T-cell (primary cell): ENCODE measurements at places on chromosomes 5 and 9. TPM values are rescaled to one million over a fixed set of nuclear protein-coding genes. Genes with fewer than 3 reads are reported as not detected.

- no peak for DNase-seq
- no peak overlapping the region for H3K27ac ChIP-seq
- no peaks in the 10 kb centered on the region for H3K36me3 ChIP-seq
- no peaks in the 10 kb centered on the region for H3K27me3 ChIP-seq
- H3K4me1 ChIP-seq, result no peaks in the 10 kb centered on the region
These were observed 90.7 kb upstream of the ADRA1B start for GRCh38 chr5:159825551-159826051.

DNA sequence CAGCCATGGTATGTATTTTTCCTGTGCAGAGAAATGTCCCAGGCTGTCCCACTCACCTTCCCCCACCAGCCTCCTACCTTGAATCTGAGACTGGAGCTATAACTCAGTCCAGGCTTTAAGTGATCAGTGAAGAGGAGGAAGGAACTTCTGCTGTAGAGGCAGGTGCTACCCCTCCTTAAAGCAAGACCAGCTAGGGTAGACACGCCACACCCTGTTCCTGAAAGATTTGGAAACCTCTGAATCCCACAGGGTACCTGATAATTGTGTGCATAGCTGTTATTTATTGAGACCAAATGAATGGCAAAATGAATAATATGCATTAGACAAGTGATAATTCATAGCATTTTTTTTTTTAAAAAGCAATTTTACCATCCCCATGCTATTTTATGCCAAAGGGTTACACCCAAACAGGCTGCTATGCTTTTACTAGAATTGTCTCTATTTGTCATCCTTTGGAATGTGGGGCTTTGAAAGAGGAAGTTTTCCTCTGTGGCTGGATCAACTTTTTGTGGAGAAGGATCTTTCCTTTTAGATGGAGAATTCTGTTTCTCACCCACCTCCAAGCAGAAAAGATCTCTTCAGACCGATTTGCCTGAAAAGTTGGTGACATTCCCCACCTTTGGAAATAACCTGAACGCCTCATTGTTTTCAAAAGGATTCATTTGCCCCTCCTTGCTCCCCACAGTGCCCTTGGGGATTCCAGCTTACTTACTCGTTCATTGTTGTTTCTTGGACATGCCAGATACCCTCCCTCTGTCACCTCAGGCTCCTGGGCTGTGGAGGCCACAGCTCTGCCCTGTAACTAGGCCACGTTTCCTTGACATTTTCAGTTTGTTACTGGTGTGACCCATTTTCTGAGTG is 248.7 kb downstream of the NR3C1 start:
- H3K4me3 ChIP-seq, result no peak overlapping the region
- peaks cover 5% of the 10 kb centered on the region for H3K36me3 ChIP-seq
- H3K27me3 ChIP-seq, result no peaks in the 10 kb centered on the region
- DNase-seq, result no peak
- H3K27ac ChIP-seq, result no peak overlapping the region

GARIN3 gene
- total RNA-seq, result not detected

DNA sequence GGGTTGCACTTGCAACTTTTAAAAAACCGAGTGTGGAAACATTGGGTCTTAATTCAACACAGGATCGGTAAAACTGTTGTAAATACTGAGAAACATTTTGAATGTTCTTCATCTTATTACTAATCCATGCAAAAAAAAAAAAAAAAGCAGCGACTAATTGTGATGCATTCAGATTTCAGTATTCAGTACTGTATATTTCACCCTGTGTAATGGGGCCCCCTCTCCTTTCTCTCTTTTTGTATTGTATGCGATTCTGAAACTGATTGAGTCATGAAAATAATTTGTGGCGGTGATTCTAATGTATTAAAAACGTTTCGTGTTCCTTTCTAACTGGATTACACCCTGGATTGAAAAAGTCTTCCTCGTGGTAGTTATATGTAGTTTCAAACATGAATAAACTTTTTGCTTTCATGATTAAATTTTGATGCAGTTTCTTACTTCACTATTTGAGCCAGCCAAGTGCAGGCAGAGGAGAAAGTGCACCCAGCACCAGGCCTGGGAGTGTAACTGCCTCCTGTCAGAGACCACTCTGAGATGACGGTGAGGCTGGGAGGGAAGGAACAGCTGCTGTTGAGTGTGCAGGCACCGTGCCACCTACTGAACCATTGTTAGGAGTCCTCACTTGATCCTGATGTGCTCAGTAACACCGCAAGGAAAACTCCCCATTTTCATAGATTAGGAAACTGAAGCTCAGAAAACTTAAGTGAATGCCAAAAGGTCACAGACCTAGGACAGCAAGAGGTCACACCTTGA is 220.0 kb downstream of the PBX3 start:
- no peaks in the 10 kb centered on the region for H3K4me1 ChIP-seq
- no peaks in the 10 kb centered on the region for H3K27me3 ChIP-seq
- no peak for DNase-seq
- H3K27ac ChIP-seq, result no peak overlapping the region

- no peaks in the 10 kb centered on the region for H3K27me3 ChIP-seq
- no peak overlapping the region for H3K27ac ChIP-seq
- H3K36me3 ChIP-seq, result no peaks in the 10 kb centered on the region
- H3K4me3 ChIP-seq, result no peak overlapping the region
These were observed 94.2 kb upstream of the MTAP start for GRCh38 chr9:21708260-21708711.

ADCY2 gene
- 0.23 TPM for total RNA-seq

SOHLH1 gene
- not detected for total RNA-seq

TYRP1 gene
- total RNA-seq, result not detected

F2RL1 gene
- 7.4 TPM for total RNA-seq

DNA sequence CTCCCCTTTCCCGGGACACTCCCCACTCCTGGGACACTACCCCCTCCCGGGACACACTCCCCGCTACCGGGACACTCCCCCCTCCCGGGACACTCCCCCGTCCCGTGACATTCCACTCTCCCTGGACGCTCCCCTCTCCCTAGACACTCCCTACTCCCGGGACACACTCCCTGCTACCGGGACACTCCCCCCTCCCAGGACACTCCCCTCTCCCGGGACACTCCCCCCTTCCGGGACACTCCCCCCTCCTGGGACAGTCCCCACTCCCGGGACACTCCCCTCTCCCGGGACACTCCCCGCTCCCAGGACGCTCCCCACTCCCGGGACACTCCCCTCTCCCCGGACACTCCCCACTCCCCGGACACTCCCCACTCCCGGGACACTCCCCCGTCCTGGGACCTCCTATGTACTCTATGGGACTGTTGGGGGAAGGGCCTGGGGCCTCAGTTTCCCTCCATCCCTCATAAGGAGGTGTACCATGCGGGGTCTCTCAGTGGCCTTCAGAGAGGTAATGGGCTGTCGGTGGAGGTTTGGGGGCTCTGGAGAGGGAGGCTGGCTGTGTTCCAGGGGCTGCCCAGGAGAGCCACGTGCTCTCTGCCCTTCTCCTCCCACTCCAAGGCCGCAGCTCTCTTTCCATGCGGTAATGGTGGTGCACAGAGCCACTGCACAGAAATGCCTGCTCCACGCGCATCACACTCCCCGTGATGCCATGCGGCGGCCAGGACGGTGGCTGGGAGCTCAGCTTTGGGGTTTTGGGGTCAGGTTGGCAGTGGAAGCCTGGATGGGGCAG is 96.2 kb downstream of the RXRA start:
- H3K4me1 ChIP-seq, result no peaks in the 10 kb centered on the region
- no peak overlapping the region for H3K27ac ChIP-seq
- DNase-seq, result no peak
- no peaks in the 10 kb centered on the region for H3K27me3 ChIP-seq
- peaks cover 8% of the 10 kb centered on the region for H3K36me3 ChIP-seq
- no peak overlapping the region for H3K4me3 ChIP-seq

GRCh38 chr9:18947892-18948339 is 85.1 kb downstream of the SAXO1 start:
- DNase-seq, result no peak
- H3K4me3 ChIP-seq, result no peak overlapping the region
- no peak overlapping the region for H3K27ac ChIP-seq
- H3K4me1 ChIP-seq, result no peaks in the 10 kb centered on the region
- no peaks in the 10 kb centered on the region for H3K27me3 ChIP-seq

SMC2 gene
- total RNA-seq, result 9.1 TPM

DNA sequence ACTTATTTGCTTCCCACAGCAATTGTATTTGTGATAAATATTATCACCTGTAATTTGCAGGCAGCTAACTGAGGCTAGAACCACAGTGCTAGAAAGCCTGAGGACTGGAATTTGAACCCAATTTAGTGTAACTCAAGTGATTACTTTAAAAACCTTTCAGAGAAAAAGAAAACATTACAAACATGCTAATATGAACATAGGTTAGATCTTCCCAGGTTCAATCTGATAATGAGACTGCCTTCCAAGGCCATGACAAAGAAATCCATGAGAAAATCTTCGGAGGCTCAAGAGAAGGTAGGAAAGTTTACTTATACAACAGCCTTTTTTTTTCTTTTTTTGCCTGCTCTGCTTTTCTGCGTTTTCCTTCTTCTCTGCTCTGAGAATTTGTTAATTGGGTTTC is 620.6 kb upstream of the CCNG1 start:
- H3K4me3 ChIP-seq, result no peak overlapping the region
- H3K36me3 ChIP-seq, result no peaks in the 10 kb centered on the region
- no peaks in the 10 kb centered on the region for H3K4me1 ChIP-seq
- no peak overlapping the region for H3K27ac ChIP-seq
- no peak for DNase-seq
- no peaks in the 10 kb centered on the region for H3K27me3 ChIP-seq

- H3K27ac ChIP-seq, result no peak overlapping the region
- no peaks in the 10 kb centered on the region for H3K36me3 ChIP-seq
- no peaks in the 10 kb centered on the region for H3K4me1 ChIP-seq
- H3K27me3 ChIP-seq, result no peaks in the 10 kb centered on the region
- DNase-seq, result no peak
These were observed 25.4 kb upstream of the AGXT2 start for GRCh38 chr5:35073160-35073559.

DNA sequence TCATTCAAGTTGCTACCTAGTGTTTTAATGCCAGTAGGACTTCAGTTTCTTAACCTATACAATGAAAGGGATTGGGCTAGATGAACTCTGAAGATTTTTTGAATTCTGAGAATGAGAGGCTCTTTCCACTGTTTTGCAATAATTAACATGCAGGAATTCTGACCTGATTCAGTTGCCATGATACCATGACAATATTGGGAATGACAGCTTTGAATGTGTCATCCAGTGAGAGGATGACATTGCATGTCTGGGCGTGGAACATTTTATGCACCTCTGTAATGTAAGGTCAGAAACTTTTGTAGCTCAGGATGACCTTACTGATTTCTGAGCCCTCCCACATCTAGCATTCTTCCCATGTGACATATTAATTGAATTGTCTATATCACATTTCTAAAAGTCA is 30.6 kb upstream of the SPINK5 start:
- no peak overlapping the region for H3K4me3 ChIP-seq
- H3K27ac ChIP-seq, result no peak overlapping the region
- H3K4me1 ChIP-seq, result no peaks in the 10 kb centered on the region
- no peaks in the 10 kb centered on the region for H3K27me3 ChIP-seq

DNA sequence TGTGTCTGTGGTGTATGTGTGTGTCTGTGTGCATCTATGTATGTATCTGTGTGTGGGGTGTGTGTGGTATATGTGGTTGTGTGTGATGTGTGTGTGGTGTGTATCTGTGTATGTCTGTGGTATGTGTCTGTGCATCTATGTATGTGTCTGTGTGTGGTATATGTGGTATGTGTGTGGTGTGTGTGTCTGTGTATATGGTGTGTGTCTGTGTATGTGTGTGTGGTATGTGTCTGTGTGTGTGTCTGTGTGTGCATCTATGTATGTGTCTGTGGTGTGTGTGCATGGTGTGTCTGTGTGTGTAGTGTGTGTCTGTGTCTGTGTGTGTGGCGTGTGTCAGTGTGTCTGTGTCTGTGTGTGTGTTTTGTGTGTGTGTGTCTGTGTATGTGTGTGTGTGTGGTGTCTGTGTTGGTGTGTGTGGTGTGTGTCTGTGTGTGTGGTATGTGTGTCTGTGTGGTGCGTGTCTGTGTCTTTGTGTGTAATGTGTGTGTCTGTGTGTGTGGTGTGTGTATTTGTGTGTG is 121.9 kb upstream of the MVB12B start:
- no peaks in the 10 kb centered on the region for H3K36me3 ChIP-seq
- H3K27ac ChIP-seq, result no peak overlapping the region
- no peaks in the 10 kb centered on the region for H3K4me1 ChIP-seq
- no peak for DNase-seq
- H3K27me3 ChIP-seq, result peaks cover 56% of the 10 kb centered on the region
- H3K4me3 ChIP-seq, result no peak overlapping the region

DNA sequence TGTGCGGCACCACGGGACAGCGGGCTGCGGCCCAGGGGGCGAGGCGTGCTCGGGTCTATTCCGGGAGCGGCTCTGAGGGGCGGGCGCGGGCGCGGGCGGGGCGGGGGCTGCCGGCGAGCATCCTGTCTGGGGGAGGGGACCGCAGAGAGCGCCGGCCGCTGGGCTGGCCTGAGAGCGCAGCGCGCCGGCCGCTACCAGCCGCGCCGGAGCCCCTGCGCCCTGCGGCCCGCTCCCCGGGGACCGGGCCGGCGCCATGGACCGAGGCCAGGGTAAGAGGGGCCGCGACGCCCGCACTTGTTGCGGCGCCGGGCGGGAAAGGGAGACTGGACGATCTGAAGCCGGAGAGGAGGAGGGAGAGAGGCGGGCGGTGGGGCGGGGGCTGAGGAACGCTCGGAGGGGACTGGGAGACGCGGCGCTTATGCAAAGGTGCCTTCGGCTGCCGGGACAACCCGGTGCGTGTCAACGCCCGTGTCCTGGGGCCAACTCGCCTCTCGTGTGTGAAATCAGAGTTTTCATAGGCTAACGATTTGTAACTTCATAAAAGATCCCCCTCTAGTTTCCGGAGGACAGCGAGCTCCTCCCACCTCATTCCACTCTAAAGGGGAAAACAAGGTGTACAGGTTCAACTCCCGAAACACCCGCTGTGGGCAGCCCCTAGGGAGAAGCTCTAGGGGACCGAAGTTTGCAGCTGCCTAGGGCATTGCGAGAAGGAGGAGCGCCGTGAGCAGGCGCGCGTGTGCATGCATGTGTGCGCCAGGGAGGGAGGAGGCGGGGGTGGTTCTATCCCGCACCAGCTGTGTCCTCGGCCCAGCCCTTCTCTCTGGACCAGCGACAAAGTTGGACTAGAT is at the start of gene AFAP1L1:
Gene AFAP1L1 (plus strand): TSS at position 144 of the 848 bp plus-strand sequence. CDS start 110 bp downstream, at position 254.
- no peak for DNase-seq
- peak within 1 kb of the TSS; percentile 40 for H3K4me3 ChIP-seq
- H3K27me3 ChIP-seq, result peaks cover 41% of the 10 kb centered on the region
- H3K36me3 ChIP-seq, result no peaks in the 10 kb centered on the region

GRCh38 chr5:87190041-87190440 is 77.6 kb upstream of the RASA1 start:
- no peaks in the 10 kb centered on the region for H3K27me3 ChIP-seq
- H3K36me3 ChIP-seq, result no peaks in the 10 kb centered on the region
- DNase-seq, result no peak
- H3K27ac ChIP-seq, result no peak overlapping the region
- H3K4me3 ChIP-seq, result no peak overlapping the region
- H3K4me1 ChIP-seq, result no peaks in the 10 kb centered on the region

GRCh38 chr5:175840050-175840841 is 31.1 kb upstream of the CPLX2 start:
- H3K27ac ChIP-seq, result no peak overlapping the region
- no peak overlapping the region for H3K4me3 ChIP-seq
- no peaks in the 10 kb centered on the region for H3K36me3 ChIP-seq
- peaks cover 6% of the 10 kb centered on the region for H3K27me3 ChIP-seq

ENTREP1 gene
- total RNA-seq, result not detected

GRCh38 chr5:105817416-105817815 is 1853.3 kb downstream of the EFNA5 start:
- no peaks in the 10 kb centered on the region for H3K27me3 ChIP-seq
- H3K36me3 ChIP-seq, result no peaks in the 10 kb centered on the region
- DNase-seq, result no peak
- H3K27ac ChIP-seq, result no peak overlapping the region
- no peak overlapping the region for H3K4me3 ChIP-seq
